ENCODE measurements at places on chromosomes 7 and 10.
A peak's percentile ranks its signal among the peaks of the same experiment; 100 is the strongest.

DNA sequence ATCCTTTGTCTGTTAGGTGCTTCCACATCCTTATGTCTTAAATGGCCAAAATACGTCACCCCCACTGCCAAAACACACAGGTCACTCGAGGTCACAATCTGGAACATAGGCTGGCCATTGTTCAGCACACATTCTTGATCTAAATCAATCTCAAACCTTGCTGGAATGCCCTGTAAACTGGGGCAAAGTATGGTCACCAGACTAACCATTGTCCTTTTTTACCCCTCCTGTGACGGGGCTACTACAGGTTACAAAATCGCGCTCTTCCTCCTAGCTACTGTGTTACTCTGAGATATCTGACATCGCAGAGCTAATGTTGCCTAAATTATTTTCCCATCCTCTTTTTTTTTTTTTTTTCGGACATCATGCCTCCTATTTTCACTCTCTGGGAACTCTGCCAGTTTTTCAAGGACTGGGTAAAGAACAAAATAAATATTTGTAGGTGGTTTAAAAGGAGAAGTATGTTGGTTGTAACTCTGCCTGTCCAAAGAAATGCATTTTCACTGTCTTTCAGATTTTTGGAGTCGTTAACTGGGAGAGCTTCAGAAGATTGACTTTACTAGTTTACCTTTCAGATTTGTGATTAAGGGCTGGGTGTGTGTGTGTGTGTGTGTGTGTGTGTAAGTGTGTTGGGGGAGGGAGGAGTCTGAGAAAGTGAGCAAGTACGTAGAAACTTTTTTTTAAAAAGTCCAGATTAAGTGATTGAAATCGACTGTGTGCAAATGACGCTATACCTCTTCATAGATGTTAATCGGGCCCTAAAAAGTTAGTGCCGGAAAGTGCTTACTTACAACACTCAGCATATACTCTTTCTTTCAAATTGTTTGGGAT is 942 bp upstream of the KIAA1217 start:
- no peak for DNase-seq

GRCh38 chr7:38704041-38704547 is 72.9 kb upstream of the AMPH start:
- no peak for DNase-seq

DNA sequence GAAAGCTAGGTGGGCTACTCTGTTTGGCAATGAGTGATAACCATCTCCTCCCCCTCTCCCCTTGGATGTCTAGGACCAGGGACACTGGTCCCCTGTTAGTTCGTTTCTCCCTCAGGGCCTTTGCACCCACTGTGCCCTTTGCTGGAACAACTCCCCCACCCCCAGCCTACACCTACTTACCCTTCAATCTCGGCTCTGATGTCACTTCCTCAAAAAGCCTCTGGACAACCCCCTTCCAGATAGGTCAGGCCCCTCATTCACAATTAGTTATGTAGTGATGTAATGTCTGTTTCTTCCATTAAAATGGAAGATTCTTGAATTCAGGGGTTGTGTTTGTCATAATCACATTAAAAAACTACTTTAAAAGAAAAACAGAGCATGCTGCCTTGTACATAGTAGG is 152.9 kb downstream of the SNX10 start:
- DNase-seq, result no peak

DNA sequence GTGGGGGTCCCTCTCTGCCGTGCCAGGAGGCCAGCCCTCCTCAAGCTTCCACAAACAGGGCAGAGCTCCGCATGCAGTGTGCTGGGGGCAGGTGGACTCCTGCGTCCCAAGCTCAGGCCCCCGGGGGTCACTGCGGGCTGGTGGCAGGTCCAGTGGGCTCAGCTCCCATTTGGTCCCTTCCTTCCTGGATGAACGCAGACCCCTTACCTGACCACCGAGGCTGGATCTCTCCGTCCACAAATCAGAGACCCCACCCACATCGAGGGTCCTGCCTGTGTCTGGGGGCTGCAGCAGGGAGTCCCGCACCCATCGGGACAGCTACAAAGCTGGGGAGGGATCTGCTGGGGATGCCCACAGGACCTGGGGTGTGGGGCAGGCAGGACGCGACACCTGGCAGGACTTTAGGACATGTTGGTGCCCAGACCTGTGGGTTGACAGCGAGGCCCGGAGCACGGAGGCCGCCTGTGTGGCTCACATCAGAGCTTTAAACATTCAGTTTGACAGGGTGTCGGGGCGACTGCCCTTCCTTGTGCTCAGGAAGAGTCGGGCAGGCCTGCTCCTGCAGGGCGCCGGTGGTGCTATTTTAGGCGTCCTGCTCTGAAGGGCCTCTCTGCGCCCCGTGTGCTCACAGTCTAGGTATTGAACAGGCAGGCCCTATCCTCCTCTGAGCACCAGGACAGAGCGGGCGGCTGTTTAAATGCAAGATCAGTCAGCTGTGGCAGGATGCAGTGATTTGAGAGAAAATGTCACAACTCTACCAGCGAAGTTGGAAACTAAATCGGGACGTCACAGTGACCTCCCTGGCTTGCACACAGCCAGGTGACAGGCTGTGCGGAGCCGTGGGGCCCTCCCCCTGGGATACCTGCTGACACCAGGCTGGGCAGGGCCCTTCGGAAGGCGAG is 15.9 kb upstream of the CFAP46 start:
- no peak for DNase-seq

DNA sequence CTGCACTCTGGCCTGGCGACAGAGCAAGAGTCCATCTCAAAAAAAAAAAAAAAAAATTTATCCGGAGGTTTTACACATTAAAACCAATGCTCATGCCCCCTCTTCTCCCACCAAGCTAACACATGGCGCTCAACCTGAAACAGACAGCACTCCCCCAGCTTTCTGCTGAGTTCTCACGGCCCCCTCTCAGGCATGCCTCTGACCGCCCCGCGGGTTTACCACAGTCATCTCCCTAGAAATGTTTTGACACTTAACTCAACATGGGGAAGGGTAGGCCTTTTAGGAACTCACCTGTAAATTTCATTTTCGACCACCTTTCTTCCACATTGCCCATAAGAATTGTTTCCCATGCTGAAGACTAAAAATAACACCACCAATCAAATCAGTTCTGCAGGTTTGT is 9.3 kb downstream of the RCC1L start:
- DNase-seq, result no peak

DNA sequence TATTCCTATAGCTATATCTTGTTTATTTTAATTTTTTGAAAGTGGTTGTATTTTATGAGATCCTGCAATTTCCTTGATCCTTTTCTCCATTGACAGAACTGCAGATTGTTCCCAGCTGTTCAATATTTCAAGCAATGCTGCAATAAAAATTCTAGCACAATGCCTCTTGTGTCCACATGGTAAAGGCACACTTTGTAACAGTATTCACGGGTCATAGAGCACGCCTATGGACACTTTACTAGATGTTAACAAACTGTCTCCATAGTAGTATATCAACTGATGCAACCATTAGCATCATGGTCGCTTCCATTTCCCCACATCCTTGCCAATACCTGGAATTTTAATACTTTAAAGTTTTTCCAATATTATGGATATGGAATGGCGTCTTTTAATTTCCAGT is 123.9 kb upstream of the FZD8 start:
- DNase-seq, result no peak

- DNase-seq, result no peak
Measured at GRCh38 chr10:125955766-125956165, 59.4 kb downstream of the FANK1 start.

DNA sequence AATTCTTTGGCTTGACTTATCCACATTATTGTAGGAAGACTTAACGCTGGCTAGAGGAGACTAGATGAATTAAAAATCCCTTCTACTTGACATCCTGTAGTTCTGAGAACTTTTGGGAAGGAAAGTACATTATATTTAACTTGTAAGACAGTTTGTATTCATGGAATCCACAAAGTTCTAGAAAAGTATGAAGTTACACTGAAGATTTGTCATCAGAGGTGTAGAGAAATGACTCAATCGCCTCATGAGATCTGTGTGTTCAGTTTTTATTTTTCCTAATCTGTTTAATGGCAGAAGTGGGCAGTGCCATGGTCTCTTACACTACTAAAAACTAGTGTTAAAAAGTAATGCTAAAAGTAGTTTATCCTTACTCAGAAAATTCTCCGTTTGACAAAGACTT is 89.1 kb upstream of the SMIM30 start:
- DNase-seq, result no peak

- no peak for DNase-seq
Measured at GRCh38 chr7:105055621-105056020, 41.6 kb downstream of the KMT2E start.

DNA sequence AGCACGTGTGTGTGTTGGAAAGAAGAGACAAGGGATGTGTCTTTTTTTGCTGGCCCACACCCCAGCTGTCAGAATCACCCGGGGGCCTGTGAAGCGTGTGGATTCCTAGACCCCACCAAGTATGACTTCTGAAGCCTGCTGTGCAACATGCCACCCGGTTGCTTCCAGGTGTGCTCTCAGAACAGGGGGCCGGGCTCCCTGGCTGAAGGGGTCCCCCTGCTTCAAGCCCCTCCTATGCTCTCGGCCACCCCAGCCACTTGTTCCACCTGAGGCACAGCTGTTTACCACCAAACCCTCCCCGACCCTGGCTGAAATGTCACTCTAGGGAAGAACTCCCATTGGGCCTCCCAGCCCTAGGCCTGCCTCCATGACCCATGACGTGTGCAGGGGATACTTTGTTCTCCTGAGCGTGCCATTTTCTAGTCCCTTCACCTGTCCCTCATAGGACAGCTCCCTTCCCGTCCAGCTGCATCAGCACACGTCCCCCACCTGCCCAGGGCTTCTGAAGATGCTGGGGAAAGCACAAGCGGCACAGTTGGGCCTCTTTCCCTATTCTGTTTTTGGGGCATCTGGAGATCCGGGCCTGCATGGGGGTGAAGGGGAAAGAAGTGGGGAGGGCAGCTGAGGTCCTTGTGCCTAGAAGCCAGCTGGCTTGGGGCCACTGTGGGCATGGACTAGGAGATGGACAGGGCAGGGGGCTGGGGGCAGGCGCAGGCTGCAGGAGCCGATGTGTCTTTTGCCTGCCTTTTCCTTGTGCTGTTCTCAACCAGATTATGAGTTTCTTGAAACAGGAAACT is 33.3 kb downstream of the CRHR2 start:
- DNase-seq, result no peak

GRCh38 chr10:94641480-94641879 is 42.0 kb upstream of the CYP2C18 start:
- DNase-seq, result no peak

DNA sequence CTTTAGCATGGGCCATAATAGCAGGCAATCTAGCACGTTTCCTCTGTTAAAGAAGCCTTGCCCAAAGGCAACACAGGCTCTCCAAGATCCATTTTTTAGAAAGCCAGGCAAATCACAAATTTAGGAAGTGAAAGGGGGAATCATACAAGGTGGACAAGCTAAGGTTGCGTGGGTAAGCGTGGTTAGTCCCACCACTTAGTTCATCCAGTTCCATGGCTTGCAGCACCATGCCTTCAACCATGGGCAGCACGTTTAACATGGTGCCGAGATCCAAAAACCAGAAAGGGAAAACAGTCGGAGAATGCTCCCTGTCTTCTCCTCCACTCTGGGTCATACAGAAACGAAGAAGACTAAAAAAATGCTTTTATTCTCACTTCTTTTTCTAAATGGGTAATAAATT is 234.4 kb upstream of the IMMP2L start:
- peak; percentile 16 for DNase-seq

- DNase-seq, result no peak
Measured at GRCh38 chr10:36302086-36302485, 660.0 kb upstream of the FZD8 start.

- DNase-seq, result no peak
Measured at GRCh38 chr7:119999738-120000475, 273.1 kb upstream of the KCND2 start.

- DNase-seq, result no peak
Measured at GRCh38 chr10:29208845-29209244, 80.0 kb upstream of the LYZL1 start.

GRCh38 chr10:74111799-74112198 is 38.8 kb downstream of the AP3M1 start:
- no peak for DNase-seq

DNA sequence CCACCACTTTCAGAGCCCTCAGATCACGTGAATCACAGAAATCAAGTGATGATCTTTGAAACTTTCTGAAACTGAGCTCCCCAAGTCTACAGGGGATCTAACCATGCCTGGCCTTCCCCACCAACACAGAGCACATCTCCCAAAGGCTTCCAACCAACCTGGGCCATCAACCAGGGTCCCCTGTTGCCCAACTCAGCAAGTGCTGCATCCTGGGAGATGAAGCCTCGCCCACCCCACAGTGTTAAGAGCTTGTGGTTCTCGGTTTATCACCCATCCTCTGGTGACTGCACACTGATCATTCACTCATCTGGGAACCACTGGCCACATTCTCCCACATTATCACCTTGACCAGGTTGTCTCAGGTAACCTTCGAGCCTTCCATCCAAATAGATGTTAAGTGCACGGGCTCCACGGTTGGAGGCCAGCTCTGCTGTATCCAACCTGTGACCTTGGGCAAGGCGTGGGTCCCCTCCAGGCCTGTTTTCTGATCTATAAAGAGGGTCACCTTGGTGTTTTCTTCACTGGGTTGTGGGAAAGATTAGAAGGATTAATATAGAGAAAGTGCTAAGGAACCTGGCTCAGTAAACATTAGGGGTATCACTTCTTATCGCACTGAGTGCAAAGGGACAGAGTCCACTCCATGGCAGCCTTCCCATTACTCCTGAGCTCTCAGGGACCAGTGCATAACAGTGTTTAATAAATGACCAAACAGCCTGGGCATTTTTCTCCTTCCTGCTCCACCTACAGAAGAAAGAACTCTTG is 3.6 kb downstream of the ZNF488 start:
- DNase-seq, result no peak

- no peak for DNase-seq
Measured at GRCh38 chr10:5043716-5044115, 40.1 kb upstream of the AKR1C2 start.

GRCh38 chr10:230758-231157 is 95.5 kb downstream of the ZMYND11 start:
- DNase-seq, result no peak

GRCh38 chr7:151238190-151238810 is 6.0 kb downstream of the CHPF2 start:
- DNase-seq, result no peak

GRCh38 chr10:78957471-78958039 is 111.2 kb upstream of the ZMIZ1 start:
- DNase-seq, result no peak

DNA sequence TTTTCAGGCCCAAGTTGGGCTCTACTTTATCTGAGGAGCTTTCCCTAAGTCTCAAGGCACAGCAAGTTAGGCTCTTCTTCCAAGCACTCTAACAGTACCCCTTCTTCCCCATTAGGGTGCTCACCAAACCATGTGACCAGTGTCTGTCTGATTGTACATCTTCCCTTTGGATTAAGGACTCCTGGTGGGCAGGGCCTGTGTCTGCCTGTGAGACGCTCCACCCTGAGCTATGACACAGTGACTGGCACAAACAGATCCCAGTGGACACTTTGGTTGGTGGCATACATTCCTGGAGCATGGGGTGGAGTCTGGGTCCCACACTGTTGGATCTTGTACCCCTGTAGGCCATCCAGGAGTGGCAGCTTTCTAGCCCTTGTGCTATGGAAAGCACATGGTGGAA is 23.8 kb downstream of the PLPP4 start:
- DNase-seq, result no peak

DNA sequence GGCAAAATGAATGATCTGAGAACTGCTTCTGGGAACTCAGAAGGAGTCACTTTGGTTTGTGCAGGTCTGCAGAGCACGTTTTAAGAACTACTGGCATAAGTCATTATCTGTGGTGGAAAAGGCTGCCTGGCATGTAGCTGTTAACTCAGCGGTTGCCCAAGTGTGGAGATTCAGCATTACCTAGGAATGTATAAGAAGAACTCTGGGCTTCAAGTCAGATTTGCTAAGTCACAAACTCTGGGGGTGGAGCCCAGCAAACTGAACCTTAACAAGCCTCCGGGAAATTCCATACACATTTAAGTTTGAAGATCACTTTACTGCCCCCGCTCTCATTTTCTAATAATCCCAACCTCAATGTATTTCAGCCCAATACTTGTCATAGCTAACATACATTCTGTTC is 31.1 kb downstream of the PLXDC2 start:
- no peak for DNase-seq
